ENCODE measurements at places on chromosomes 7 and 10.

GRCh38 chr10:97327348-97328294 lies 6.9 kb downstream of the FRAT2 start:
- no peak for DNase-seq

DNA sequence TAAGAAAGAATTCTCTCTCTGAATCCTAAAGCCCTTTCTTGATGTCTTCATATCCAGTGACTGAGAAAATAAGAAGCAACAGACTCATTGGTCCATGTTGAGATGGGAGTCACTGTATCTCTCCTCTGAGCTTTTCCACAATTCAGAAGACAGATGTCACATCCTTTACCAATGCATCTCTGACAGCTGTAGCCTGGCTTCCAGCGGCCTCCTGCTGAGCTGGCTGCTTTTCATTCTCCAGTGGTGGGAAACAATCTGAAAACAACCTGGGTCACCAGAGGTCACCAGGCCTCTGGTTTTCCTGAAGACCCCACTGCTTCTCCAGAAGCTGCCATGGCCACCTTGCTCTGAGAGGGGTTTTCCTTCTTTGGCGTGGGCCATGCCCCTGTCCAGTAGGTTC lies 18.3 kb upstream of the RPA3 start:
- DNase-seq, result no peak

DNA sequence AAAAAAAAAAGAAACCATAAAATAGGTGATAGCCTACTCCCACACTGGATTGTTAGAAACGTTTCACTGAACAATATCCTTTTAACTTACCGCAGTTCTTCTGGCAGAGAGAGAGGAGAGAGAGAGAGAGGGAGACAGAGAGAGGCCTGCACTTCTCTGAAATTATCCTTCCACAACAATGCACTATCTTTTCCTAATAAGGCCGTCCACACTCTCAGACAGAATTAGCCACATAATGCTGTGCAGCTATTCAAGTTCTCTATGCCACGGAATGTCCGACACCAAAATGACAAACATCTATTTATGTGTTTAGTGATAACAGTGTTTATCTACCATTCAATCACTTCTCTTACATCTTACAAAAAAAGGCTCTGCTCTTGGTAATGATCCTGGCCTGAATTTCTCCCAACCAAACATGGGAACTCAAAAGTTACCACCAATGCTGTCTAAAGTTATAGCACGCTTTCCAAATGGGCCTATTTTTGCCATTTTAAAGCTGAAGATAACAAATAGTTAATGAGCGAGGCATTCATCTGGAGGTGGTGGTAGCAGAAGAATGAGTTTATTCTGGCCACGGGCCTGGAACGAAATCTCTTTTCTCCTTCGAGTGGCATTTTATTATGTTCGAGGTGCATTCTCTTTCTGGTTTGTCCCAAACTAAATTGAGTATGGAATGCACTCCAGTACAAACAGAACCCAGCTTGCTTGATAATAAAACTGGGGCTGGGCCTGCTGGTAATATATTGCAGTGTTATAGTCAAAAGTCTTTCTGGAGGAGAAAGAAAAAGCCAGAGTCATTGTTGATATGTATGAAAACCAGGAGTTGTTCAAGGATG lies 160.2 kb upstream of the SVIL start:
- DNase-seq, result no peak

DNA sequence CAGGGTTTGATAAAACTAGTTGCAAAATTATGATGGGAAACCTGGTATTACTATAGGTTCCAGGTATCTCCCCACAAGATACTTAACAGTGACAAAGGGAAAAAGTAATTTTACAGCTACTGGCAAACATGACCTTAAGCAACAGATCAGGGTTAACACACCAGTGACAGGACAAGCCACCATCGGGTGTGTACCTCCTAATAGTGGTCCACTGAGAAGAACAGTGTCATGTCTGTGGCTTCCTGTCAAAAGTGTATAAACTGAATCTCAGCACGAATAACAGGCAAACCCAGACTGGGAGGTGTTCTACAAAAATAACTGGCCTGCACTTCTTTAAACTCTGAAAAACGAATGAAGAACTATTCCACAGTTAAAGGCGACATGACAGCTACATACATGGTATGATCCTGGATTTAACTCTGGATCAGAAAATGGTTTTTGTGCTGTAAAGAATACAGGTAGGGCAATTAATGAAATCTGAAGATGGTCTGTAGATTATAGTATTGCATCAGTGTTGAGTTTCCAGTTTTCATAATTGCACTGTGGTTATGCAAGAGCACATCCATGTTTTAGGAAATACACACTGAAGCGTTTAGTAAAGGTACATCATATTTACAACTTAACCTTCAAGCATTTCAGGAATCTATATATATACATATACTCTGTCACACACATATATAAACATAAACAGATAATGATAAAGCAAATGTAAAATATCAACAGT lies 32.0 kb upstream of the ARMS2 start:
- DNase-seq, result no peak

GRCh38 chr7:151442776-151443496 lies 3.0 kb upstream of the CRYGN start:
- DNase-seq, result no peak

DNA sequence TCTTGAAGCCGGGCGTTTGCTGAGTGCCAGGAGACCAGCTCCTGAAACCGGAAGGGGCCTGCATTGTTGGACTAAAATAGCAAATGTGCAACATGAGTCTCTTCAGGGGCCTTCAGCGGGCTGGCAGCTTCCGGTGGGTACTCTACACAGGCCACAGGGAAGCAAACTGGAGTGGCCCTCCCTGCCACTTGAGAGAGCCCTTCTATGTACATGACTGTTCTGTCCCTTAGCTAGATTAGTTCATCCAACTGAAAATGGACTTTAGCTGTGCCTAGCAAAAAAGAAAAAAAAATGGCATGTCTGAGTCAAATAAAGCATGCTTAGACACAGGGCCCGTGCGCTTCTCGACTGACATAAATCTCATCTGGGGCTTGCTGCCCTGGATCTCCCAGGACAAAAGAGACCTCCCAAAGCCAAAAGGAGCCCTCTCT lies 115.3 kb upstream of the TCF7L2 start:
- DNase-seq, result no peak

- no peak for DNase-seq
Observed at GRCh38 chr7:128135515-128136214, 104.4 kb upstream of the LRRC4 start.

DNA sequence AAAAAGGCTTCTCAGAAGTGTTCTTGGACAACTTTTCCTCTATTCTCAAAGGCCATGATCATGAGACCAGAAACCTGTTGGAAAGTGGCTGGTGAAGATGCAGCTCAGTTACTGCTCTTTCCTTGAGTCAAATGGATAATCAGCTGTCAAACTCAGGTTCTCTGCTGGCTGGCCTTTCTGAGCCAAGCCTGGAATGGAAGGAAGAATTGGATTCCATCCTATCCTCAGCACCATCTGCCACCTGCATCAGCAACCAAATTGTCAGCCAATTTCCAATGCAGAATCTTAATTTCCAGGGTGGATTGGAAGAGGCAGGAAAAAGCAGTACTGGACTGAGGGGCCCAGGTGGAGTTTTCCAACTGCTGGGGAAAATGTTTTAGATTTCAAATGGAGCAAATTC lies 631.7 kb downstream of the KCNMA1 start:
- no peak for DNase-seq

DNA sequence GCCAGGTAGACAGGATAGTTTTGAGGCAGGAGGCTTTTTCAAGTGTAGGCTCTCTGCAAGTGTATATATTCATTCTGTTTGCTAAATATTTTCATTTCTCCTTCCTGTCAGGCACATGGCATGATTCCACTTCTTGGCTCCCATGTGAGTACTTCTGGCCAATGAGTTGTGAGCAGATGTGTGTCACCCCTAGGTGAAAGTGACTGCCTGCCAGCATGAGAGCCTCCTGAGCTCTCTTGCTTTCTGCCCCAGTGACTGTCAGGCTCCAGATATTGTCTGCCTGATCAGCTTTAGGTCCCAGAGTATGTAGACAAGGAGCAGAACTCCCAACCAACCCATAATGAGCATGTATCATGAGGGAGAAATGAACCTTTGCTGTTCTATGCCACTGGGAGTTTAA lies 257.6 kb upstream of the NPY start:
- no peak for DNase-seq

- DNase-seq, result no peak
Observed at GRCh38 chr10:127415116-127415515, 134.0 kb upstream of the NPS start.

DNA sequence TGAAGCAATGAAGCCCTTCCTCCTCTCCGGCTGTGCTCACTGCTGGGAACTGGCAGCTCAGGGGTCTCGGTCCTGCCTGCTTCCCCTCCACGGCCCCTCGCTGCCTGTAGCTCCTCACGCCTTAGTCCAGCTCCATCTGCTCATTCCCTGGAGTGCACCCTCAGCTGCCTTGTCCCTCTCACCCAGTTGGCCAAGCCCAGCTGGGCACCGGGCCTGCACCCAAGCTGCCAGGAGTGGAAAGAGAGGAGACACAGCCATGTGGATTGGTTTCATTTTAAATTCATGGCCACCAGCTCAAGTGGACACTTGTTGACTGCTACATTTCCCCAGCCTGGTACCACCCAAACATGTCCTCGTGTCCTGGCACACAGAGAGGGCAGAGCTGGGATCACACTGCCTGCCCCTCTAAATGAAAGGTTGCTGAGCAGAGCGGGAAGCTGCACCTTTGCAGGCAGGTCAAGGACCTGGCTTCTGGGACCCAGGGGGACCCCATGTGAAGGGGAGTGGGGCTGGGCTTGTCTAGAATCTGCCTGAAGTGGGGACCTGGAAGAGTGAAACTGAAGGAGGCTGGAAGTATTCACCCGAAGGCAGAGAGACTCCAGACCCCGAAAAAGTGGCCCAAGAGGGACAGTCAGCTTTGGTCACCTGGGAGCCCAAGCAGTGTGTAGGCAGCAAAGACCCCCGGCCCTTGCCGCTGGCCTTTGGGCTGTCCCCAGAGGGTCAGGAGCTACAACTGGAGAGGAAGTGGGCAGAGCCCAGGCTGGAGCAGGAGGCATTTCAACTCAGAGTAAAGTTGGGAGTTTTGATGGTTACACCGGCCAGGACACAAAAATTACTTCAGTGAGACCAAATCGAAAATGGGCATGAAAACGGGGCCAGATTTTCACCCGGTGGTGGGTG lies 15.0 kb upstream of the BNIP3 start:
- no peak for DNase-seq

- DNase-seq, result no peak
Observed at GRCh38 chr10:76779796-76780301, 857.8 kb downstream of the KCNMA1 start.

DNA sequence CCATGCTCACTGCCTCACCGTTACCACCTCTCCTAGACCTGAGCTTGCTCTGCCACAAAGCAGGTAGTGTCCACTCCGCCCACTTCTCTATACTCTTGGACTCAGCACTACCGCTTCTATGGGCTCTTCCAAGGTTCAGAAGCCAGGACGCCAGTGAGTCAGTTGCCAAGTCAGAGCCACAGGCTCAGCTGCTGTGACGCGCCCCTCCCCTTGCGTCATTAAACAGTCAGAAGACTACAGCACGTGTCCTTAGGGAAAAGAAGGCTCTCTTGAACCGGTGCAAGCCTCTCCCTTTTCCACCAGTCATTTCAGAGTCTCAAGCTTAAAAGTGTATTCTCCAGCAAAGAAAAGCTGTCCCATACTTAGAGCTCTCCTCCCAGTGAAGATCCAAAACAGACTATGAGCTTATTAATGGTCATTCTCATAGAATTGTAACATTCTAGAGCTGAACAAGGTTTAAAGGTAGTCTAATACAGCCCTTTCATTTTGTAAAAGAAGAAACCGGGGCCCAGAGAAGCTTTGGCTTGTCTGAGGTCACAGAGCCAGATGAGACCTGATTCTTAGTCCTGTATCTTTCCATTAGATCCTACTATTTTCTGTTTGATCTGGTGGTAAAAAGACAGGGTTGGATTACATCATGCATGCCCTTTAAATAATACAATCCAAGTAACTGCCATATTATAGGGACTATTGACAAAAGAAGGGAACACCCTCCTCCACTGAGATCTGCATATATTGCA lies 40.9 kb upstream of the MET start:
- DNase-seq, result no peak

DNA sequence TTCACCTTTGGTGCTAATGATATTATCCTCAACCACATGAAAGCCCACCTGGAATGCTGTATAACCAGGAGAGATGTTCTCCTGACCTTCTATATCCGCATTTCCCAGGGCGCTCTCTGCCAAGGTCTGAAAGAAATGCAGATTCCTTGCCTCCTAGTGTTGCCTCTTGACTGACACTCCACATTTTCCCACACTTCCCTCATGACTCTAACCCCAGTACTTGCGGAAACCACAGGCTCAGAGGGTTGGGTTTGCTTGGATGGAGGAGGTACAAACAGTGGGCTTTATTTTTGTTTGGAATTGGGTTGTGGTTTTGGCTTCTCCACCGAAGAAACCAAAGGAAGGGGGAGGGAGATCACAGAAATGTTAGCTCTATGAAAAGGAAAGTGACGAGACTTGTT lies 222.9 kb upstream of the CELF2 start:
- no peak for DNase-seq

GRCh38 chr7:3439333-3440030 lies 138.4 kb downstream of the SDK1 start:
- no peak for DNase-seq

DNA sequence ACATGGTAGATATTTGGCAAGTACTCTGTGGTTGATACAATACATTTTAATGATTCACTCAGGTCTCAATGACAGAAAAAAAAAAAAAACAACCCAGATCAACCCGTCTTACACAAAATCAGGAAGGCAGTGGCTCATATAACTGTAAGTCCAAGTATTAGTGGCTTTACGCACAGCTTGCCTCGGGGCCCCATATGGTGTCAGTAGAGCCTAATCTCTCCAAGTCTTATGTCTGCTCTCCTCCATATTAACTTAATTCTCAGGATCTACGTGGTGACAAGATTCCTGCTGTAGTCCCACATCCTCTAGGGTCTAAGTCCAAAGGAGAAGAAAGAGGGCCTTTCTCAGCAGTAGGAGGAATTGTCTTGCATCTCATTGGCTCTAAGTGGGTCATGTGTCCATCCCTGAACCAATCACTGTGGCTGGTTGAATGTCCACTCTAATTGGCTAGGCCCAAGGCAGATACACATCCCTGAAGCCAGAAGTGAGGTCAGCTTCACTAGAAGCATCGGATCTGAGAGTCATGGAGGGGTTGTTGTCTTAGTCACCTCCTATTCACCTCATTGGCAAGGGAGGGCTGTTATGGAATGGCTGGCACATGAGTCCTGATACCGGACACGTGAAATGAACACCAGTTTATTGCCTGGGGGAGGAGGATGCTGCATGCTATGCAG lies 20.5 kb upstream of the PLPP4 start:
- DNase-seq, result no peak

DNA sequence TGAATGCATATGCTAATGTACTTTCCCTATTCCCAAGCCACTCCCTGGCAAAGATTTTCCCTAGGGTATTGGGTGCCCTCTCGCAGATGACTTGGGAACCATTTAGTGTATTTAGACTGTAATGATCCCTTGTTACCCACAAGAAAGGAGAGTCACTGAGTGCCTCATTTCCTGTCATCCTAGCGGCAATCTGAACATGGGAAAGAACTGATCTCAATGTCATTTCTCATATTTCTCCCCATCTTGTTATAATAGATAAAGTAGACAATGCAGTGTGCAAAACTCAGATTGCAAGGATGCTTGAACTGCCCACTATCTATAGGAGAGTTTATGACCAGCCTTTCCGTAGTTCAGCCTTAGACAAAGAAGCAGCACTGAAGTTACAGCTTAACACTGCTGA lies 123.3 kb downstream of the MICU1 start:
- no peak for DNase-seq
